ENCODE measurements at places on chromosomes 16 and 17.

DNA sequence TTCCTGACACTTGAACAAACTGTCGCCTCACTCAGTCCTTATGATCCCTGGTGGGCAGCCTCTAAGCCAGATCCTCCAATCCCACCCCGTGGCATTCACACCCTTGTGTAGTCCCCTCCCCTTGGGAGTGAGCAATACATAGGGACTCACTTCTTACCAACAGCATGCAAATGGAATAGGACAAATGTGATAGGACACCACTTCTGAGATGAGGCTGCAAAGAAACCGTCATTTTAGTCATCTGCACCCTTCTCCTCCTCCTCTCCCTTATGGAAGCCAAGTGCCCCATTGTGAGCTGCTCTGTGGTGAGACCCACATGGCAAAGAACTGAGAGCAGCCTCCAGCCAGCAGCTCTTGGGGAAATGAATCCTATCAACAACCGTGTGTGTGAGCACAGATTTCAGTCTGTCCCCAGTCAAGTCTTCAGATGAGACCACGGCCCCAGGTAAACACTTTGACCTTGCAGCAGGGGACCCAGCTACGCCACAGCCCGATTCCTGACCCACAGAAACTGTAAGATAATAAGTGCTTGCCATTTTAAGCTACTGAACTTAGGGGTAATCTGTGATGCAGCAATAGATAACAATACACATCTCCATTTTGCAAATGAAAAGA is 46.9 kb downstream of the ZFHX3 start:
- DNase-seq: no peak

GRCh38 chr17:75418531-75418930 is 13.1 kb upstream of the GRB2 start:
- no peak for DNase-seq

DNA sequence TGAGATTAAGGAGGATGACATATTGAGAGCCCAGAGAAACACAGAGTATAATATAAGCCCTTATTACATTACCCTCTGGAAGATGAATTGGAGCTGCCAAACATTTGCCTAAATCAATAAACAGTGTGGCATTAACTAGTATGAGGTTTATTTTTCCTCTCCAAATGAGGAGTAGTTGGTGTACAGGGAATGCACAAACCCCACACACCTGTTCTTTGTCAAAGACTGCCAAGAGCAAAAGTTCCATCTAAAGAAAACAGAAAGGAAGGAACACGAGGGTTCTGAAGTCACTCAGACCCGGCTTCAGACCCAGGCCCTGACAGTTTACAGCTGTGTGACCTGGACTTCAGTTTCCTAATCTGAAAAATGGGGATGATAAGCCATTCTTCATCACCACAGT is 138.1 kb downstream of the SHISA9 start:
- no peak for DNase-seq

- DNase-seq: peak; percentile 53
These were observed 662 bp downstream of the COTL1 start for GRCh38 chr16:84617041-84617790.

- DNase-seq: no peak
These were observed 10.3 kb downstream of the LYRM1 start for GRCh38 chr16:20910781-20911321.
